ENCODE measurements at places on chromosomes 11 and 22.

GRCh38 chr11:10309163-10310093 lies 4.6 kb downstream of the ADM start:
- H3K27ac ChIP-seq, result peak overlapping the region; percentile 86
- H3K27me3 ChIP-seq, result no peaks in the 10 kb centered on the region
- no peak overlapping the region for H3K4me3 ChIP-seq
- no peaks in the 10 kb centered on the region for H3K36me3 ChIP-seq

GRCh38 chr11:13415201-13415600 lies 47.8 kb downstream of the BTBD10 start:
- H3K4me1 ChIP-seq, result no peaks in the 10 kb centered on the region
- DNase-seq, result no peak
- no peaks in the 10 kb centered on the region for H3K36me3 ChIP-seq
- no peak overlapping the region for H3K27ac ChIP-seq
- no peak overlapping the region for H3K4me3 ChIP-seq

- H3K27me3 ChIP-seq, result no peaks in the 10 kb centered on the region
- no peaks in the 10 kb centered on the region for H3K36me3 ChIP-seq
- no peak overlapping the region for H3K4me3 ChIP-seq
- no peak for DNase-seq
- no peak overlapping the region for H3K27ac ChIP-seq
- no peaks in the 10 kb centered on the region for H3K4me1 ChIP-seq
These were observed 409.8 kb downstream of the LARGE1 start for GRCh38 chr22:33510429-33510904.

- no peak overlapping the region for H3K4me3 ChIP-seq
- DNase-seq, result no peak
- H3K36me3 ChIP-seq, result peaks cover 83% of the 10 kb centered on the region
- H3K27ac ChIP-seq, result no peak overlapping the region
These were observed 5.9 kb upstream of the ATF4 start for GRCh38 chr22:39514373-39514973.

DNA sequence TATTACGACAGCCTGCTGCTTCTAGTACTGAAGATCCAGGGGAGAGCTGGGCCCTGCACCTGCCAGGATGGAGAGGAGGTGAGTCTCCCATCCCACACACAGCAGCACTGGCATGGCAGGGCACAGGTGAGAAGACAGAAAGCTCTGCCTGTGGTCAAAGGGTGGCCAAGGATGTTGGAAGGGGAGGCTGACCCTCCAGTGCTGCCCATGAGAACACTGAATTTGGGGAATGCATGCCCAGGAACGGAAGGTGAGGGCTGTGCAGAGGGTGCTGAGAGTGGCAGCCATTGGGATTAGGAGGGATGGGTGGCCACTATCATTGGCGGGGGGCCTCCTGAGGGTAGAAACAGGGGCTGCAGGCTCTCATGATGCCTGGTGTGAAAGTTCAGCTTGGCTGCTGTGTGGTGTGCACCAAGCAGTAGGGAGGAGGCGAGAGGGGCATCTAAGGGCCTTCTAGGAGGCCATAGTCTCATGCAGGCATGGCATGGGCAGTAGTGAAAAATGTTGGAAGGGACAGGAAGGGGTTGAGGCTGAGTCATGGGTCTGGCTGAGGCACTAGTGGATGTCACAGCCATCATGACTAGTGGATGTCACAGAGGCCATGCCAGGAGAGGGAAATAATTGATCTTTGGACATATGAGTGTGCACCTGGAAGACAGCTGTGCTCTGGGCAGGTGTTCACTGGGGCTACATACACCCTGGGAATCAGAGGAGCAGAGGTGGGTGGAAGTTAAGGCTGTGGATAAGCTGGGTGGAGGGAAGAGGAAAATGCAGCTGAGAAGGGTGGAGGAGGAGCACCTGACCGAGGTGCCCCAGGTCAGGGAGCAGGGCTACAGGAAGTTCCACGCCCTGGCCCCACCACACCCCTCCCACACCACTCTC lies 2.5 kb upstream of the LRRC74B start:
- H3K27me3 ChIP-seq, result no peaks in the 10 kb centered on the region
- no peaks in the 10 kb centered on the region for H3K36me3 ChIP-seq
- no peak overlapping the region for H3K4me3 ChIP-seq
- DNase-seq, result no peak
- peak overlapping the region; percentile 65 for H3K27ac ChIP-seq
- peaks cover 43% of the 10 kb centered on the region for H3K4me1 ChIP-seq

- no peak overlapping the region for H3K27ac ChIP-seq
- no peak overlapping the region for H3K4me3 ChIP-seq
- no peaks in the 10 kb centered on the region for H3K4me1 ChIP-seq
- no peaks in the 10 kb centered on the region for H3K27me3 ChIP-seq
- DNase-seq, result no peak
- no peaks in the 10 kb centered on the region for H3K36me3 ChIP-seq
These were observed 154.3 kb downstream of the NXPE2 start for GRCh38 chr11:114832532-114833125.

DNA sequence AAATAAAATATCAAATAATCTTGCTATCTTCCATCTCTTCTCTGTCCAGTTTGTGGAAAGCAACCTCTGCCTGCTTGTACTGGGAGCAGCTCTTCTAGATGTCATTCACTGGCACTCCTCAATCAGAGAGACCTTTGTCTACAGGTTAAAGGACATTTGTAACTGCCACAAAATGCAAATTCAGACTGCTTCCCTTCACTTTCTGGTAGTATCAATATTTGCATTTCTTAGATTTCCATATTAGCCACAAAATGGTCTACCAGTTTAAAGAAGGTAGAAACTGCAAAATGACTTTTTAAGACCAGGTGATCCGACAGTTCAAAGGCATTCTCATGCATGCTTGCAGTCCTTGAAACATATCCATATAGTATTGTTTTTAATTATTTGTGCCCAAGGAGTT lies 51.7 kb upstream of the RCN1 start:
- H3K27me3 ChIP-seq, result no peaks in the 10 kb centered on the region
- DNase-seq, result no peak
- no peaks in the 10 kb centered on the region for H3K36me3 ChIP-seq
- H3K4me1 ChIP-seq, result no peaks in the 10 kb centered on the region

- H3K4me3 ChIP-seq, result no peak overlapping the region
- no peaks in the 10 kb centered on the region for H3K27me3 ChIP-seq
- peaks cover 5% of the 10 kb centered on the region for H3K4me1 ChIP-seq
- H3K27ac ChIP-seq, result no peak overlapping the region
- DNase-seq, result no peak
These were observed 14.5 kb downstream of the MIF start for GRCh38 chr22:23908587-23909205.

DNA sequence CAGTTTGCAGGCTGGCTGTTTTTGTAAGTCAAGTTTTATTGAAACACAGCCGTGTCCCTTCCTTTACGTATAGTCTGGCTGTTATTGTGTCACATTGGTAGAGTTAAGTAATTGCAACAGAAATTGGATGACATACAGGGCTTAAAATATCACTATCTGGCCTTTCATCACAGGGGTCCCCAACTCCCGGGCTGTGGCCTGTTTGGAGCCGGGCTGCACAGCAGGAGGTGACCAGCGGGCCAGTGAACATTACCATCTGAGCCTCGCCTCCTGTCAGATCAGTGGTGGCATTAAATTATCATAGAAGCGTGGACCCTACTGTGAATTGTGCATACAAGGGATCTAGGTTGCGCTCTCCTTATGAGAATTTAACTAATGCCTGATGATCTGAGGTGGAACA lies 31.7 kb downstream of the EXT2 start:
- H3K27me3 ChIP-seq, result no peaks in the 10 kb centered on the region
- H3K4me3 ChIP-seq, result no peak overlapping the region
- H3K36me3 ChIP-seq, result no peaks in the 10 kb centered on the region
- no peak overlapping the region for H3K27ac ChIP-seq

GRCh38 chr11:128785141-128785540 lies 82.0 kb downstream of the KCNJ1 start:
- no peak overlapping the region for H3K4me3 ChIP-seq
- H3K36me3 ChIP-seq, result no peaks in the 10 kb centered on the region
- no peaks in the 10 kb centered on the region for H3K4me1 ChIP-seq
- no peak for DNase-seq
- H3K27me3 ChIP-seq, result no peaks in the 10 kb centered on the region

GRCh38 chr11:107821199-107821927 lies 37.2 kb downstream of the SLC35F2 start:
- no peak for DNase-seq
- no peaks in the 10 kb centered on the region for H3K36me3 ChIP-seq
- H3K27ac ChIP-seq, result peak overlapping the region; percentile 25
- H3K4me3 ChIP-seq, result no peak overlapping the region
- H3K4me1 ChIP-seq, result peaks cover 5% of the 10 kb centered on the region

DNA sequence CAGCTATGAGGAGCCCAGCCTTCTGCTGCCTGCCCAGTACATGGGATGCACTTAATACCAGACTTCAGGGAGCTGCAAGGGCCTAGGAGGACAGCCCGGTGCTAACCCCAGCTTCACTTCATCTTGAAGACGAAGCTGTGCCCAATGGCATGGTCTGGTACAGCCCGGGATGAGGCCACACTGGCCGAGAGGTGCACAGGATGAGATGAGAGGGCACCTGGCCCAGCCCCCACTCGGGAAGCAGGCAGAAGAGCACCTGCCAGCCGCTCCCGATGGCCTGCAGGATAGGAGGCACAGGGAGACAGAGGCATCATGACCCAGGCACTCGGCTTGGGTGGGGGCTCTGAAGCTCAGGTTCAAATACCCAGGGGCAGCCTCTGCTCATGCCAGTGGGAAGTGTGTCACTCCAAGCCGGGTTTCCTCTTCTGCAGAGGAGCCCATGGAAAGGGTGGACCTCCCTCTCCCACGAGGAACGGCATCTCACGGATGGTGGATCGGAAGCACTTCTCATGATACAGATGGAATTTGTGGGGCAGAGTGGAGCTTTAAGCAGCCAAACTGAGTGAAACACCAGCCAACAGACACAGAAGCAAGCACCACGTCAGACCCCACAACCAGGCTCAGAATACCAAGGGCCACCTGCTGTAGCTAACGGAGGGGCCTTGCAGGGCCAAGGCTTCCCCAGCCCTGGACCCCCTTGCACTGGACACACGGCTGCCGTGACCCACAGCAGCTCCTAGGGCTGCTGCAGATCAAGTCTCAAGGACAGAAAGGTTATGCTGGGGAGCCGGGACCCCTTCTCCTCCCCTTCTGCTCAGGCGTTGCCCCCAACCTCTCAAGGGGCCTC lies 875.2 kb downstream of the BRD1 start:
- no peaks in the 10 kb centered on the region for H3K27me3 ChIP-seq
- no peaks in the 10 kb centered on the region for H3K36me3 ChIP-seq
- H3K27ac ChIP-seq, result no peak overlapping the region
- DNase-seq, result no peak

- H3K27ac ChIP-seq, result no peak overlapping the region
- DNase-seq, result no peak
- no peaks in the 10 kb centered on the region for H3K4me1 ChIP-seq
- H3K4me3 ChIP-seq, result no peak overlapping the region
- H3K36me3 ChIP-seq, result no peaks in the 10 kb centered on the region
These were observed 484.4 kb downstream of the LRRC4C start for GRCh38 chr11:40975076-40975475.

DNA sequence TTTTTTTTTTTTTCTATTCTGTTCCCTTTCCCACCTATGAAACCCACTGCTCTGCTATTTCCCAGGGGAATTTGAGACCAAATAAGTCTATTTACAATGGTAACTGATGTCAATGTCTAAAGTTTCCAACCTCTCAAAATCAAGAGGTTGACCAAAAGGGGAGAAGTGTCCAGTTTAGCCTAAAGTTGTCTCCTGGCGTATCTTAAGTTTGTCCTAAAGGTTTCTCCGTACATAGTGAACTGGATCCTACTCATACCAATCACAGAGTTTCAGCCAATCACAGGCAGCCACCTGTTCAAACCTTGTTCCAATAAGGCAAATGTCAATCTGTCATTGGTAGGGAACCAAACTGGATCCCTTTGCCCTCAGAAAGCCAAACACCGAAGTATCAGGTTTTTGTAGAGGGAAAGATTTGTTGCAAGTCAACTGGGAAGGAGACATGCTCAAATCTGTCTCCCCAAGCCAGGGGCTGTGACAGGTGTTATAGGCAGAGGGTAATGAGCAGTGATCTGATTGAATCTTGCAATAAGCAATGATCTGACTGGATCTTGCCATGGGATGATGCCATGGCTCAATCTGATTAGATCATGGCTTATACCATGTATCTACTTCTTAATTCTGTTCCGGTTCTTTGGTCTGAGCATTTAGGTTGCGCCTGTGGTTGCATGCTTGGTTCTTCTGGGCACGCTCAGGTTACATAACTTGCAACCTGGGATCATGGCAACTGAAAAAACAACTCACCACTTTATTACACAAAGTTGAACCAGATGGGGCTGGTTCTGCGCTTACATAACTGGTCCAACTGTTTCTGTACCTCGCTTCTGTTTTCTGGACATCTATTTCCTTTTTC lies 1.1 kb upstream of the VPS37C start:
- no peak for DNase-seq
- peak overlapping the region; percentile 98 for H3K27ac ChIP-seq
- no peaks in the 10 kb centered on the region for H3K27me3 ChIP-seq
- H3K4me3 ChIP-seq, result peak overlapping the region; percentile 91

DNA sequence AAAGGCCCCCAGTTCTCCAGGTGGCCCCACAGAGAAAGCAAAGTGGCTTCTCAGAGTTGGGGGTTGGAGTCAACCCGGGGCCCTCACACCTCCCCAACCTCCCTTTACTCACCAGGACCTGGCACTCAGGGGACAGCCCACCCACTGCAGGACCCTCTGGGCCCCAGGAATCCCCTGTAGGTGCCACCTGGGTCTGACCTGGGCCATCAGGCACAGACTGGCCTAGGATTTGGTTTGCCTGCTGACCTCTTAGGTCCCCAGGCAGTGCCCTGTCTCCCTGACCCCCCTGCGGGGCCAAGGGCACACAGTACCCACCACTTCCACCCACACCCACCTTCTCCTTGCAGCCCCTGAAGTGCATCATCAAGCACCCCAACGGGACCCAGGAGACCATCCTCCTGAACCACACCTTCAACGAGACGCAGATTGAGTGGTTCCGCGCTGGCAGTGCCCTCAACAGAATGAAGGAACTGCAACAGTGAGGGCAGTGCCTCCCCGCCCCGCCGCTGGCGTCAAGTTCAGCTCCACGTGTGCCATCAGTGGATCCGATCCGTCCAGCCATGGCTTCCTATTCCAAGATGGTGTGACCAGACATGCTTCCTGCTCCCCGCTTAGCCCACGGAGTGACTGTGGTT lies 16.0 kb downstream of the POLR3H start:
- H3K27me3 ChIP-seq, result no peaks in the 10 kb centered on the region
- no peak overlapping the region for H3K4me3 ChIP-seq
- peaks cover 14% of the 10 kb centered on the region for H3K4me1 ChIP-seq
- DNase-seq, result no peak
- no peak overlapping the region for H3K27ac ChIP-seq
- H3K36me3 ChIP-seq, result peaks cover 43% of the 10 kb centered on the region

- no peak overlapping the region for H3K4me3 ChIP-seq
- DNase-seq, result no peak
- no peak overlapping the region for H3K27ac ChIP-seq
- no peaks in the 10 kb centered on the region for H3K27me3 ChIP-seq
These were observed 8.2 kb downstream of the TRPM5 start for GRCh38 chr11:2436013-2436520.

GRCh38 chr11:11038352-11038751 lies 180.5 kb upstream of the ZBED5 start:
- peaks cover 27% of the 10 kb centered on the region for H3K4me1 ChIP-seq
- H3K36me3 ChIP-seq, result no peaks in the 10 kb centered on the region
- peak overlapping the region; percentile 58 for H3K27ac ChIP-seq
- no peaks in the 10 kb centered on the region for H3K27me3 ChIP-seq
